Fibroblast of skin of right quadriceps (primary cell): ENCODE measurements at places on chromosomes 1 and 21.

DNA sequence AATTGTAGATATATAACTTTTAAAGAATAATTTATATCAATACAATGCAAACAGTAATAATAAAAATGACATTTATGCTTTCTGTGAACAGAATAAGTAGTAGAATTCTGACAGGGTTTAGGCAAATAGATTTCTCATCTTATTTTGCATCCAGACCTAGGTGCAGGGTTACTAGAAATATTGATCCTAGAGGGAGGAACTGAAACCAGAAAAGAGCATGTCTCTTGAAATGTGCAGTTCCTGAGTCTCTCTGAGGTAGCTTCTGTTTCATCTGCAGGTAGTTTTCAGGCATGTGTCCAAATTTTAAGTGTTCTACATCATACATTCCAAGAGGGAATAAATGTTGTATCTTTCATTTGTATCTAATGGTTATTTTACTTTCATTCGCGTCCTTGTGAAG is 631.9 kb upstream of the ADGRL4 start:
- DNase-seq: no peak

DNA sequence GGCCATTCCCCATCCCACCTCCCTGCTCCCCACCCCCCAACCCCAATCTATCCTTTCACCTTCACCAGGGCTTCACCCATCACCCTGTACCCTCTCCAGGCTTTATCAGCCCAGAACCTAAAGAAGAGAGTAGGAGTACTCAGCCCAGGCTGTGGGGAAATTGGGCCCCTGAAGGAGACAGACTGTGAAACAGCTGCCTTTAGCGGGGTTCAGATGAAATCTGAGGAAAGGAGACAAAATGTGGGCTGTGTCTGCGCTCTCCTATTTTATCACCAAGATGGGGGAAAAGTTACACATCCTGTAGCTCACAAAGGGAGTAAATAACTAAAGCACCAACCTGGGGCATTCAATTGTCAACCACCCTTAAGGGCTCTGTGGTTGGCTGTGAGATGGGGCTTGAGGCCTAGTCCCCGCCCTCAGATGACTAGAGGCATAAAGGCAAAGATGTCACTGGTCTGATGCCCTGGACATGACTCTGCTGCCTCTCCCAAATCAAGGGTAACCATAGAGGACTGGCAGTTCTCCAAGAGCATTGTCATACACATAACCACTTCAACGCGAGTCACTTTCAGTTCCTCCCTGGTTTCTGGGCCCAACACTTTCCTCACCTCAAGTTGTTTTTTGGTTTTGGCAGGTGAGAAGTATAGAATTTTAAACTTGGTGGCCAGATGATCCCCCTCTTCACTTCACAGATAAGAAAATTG is 30.0 kb downstream of the SLC27A3 start:
- DNase-seq: peak; percentile 87

- DNase-seq: peak; percentile 7
These were observed 62.3 kb downstream of the ZNF644 start for GRCh38 chr1:90959352-90960206.

DNA sequence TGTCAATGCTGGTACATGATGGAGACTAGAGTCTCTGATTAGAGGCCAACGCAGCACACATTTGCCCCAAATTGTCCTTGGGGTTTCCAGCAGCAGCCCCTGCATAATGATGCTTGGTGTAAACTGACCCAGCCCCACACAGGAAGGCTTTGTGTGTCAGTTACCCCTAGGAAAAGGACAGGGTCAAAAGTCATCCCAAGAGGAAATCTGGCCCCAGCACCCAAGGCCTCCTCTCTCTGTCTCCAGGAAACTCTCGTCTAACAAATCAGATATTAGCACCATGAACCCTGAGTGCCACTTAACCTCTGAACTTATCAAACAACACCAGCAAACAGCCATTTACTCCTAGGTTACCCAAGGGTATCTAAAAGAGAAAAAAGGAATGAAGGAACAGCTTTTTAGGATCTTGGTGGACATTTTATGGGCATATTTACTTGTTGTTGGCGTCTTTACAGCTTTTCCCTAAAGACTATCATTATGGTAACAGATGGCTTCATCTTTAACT is 84.5 kb downstream of the PSMG1 start:
- no peak for DNase-seq

- no peak for DNase-seq
These were observed 191.6 kb downstream of the HIVEP3 start for GRCh38 chr1:41726899-41727748.
